Stimulated activated CD8-positive, alpha-beta memory T cell treated with anti-CD3 and anti-CD28 coated beads, Interleukin-2, amount 100 ng/mL, for 48 hours (primary cell): ENCODE measurements at places on chromosomes 3 and 15.

- DNase-seq = no peak
These were observed 236.9 kb downstream of the DTWD1 start for GRCh38 chr15:49857496-49858475.

DNA sequence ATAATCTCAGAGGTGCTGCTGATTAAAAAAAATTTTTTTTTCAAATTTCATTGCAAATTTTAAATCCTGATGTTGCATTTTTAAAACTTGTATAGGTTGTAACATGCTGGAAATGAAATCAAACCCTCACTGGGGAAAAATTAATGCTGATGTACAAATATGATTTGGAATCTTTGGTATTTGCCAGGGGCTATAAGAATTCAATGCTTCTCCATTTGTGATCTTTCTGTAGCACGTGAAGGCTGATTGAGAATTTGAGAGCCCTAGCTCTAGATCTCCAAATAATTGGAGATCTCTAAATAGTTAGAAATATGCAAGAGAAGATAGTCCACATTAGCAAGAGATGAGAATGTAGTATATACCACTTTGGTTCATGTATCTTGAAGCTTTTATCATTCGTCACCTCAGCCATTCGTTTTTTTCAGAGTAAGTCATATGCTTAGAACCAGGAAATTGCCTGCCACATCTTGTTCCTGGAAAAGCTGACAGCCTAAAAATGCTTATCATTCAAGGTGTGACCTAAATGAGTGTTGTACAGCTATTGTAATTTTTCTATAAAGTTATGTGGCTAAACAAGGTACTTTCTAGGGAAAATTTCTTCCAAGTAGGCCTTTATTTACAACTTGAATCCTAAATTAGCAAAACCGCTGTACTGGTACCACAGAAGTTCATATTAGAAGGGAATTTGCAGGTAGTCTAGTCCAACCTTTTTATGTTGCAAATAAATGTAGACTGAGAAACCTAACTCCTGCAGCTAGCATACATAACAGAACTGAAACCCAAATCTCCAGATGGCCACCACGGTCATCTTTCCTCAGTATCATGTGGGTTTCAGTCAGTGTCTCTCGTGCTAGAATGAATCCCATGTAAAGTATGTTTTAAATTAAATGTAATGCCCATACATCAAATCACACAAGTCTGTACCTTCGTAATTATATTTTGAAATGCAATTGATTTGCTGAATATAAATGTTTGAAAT lies 48.5 kb downstream of the FNDC3B start:
- no peak for DNase-seq

DNA sequence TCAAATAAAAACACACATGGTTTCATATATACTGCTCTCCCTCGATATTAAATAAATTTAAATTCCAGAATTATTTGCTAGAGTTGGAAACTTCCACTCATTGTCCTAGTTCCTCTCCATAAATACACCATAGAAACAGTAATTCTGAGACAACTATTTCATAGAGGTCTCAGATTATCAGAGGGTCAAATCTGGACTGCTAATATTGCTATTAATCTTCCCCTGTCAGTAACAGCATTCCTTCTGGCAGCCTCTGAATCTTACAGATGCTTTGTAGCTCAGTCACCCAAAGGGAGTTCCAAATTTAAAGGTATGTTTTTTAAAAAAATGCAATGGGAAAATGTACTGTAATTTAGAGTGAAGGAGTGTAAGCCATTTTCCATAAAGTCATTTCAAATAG lies 428.8 kb downstream of the PYDC2 start:
- no peak for DNase-seq

DNA sequence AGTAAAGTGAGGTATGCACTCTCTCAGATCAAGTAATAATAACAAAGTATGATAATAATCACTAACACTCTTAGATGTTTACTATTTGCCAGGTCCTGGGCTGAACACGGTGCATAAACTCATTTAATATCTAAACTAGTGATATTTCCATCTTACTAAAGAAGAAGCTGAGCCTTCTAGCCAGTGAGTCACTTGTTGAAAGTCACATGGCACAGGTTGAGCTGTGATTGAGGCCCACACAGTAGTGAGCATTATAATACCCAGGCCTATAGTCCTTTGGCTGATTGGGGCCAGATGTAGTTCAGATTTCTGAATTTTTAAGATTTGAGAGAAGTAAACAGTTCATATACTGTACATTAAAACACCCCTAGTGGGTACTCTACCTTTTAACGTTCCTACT lies 93.2 kb upstream of the CCDC80 start:
- no peak for DNase-seq

DNA sequence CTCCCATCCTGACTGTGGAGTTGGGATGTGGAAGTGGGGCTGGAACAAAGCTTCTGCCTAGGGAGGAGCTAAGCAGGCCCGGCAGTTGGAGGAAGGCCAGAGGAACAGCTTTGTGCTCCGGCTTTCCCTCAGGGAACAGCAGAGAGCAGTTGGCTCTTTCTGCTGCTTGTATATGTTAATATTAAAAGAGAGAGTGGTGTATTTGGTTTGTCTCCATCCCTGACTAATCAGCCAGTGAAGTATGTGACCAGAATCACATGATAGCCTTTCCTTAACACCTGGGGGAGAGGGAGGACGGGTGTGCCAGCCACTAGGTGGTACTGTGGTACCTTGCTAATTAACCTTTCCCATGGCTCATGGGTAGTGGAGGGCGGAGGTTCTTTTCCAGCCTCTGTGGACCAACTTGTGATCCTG lies 10.0 kb downstream of the EIF2B5 start:
- no peak for DNase-seq

DNA sequence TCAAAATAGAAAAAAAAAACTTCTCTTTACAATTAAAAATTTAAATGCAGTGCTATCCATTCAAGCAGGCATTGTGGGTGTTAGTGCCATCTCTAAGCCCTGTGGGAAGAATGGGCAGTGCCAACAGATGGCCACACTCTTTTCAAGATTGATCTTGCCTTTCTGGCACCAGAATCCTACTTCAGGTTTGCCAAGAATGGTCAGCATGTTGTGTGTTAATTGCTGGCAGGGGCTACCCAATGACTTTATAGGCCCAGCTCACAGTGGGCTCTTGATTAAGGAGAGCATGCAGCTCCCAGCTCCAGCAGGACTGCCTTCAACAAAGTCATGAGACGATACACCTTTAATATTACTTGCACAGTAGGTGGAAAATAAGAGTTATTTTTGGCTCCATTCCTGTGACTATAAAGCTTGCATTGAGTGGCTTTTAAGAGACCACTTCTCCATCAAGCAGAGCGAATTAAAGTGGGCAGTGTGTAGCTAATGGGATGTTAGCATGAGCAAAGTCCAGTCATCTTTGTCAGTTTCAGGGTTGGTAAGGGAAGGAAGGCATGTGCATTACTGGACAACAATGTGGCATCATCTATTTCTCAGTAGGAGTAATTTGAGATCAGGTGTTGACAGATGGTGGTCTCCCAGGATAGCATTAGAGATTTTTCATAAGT lies 476.8 kb downstream of the C3orf38 start:
- DNase-seq = no peak

- DNase-seq = no peak
These were observed 1.9 kb downstream of the SPINT1 start for GRCh38 chr15:40845511-40846284.

DNA sequence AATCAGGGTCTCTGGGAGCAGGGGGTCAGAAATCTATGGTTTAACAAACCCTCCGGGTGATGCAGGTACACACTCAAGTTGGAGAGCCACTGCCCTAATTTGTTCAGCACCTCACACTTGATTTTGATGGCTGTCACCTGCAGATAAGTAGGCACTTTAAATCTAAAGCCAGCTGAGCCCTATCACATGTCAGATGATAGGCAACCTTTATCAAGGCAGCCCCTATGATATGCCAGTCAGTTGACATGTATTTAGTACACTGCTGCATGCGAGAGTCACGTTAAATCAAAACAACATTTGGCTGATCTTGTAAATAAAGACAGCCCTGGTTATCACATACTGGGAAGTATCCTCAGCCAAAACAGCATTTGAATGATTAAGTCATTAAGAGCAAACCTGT lies 104.4 kb upstream of the MCTP2 start:
- no peak for DNase-seq

DNA sequence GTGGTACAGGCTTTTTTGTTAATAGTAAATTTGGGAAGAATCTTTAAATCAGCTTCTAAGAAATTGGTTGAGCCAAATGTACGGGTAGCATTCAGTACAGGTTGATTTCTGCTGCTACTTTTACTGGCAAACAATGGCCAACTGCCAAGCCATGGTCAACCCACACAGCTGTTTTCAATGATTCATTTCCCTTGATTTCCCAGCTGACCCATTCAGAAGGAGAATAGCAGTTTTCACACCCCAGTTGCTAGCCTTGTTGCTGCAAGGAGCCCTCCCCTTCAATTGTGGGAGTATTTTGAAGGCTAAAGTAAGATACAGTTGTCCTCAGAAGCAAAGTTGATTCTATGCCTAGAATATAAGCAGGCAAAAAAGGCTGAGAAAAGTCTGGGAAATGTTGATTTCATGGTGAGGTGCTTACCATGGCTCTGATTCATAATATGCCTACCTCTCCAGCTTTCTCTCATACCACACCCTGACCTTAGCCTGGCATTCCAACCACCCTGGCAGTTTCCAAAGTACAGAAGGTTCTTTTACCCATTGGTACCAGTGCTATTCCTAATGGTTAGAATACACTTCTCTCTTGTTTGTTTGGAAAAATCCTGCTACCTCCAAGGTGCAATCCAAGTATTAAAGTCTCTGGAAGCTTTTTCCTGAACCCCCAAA lies 320.3 kb upstream of the TGFBR2 start:
- DNase-seq = peak; percentile 3

- no peak for DNase-seq
These were observed 65.3 kb upstream of the FLNB start for GRCh38 chr3:57942872-57943283.

- no peak for DNase-seq
These were observed 22.2 kb downstream of the P2RY1 start for GRCh38 chr3:152857082-152857481.

- DNase-seq = no peak
These were observed 2.1 kb upstream of the FBXL22 start for GRCh38 chr15:63595065-63595464.

- no peak for DNase-seq
These were observed 60.5 kb upstream of the MME start for GRCh38 chr3:155019575-155019974.

GRCh38 chr3:134652409-134652831 lies 1.6 kb upstream of the KY start:
- DNase-seq = no peak

- DNase-seq = no peak
These were observed 109.4 kb upstream of the ATP11B start for GRCh38 chr3:182683858-182684257.

- no peak for DNase-seq
These were observed 53.9 kb upstream of the DAZL start for GRCh38 chr3:16658925-16659793.

DNA sequence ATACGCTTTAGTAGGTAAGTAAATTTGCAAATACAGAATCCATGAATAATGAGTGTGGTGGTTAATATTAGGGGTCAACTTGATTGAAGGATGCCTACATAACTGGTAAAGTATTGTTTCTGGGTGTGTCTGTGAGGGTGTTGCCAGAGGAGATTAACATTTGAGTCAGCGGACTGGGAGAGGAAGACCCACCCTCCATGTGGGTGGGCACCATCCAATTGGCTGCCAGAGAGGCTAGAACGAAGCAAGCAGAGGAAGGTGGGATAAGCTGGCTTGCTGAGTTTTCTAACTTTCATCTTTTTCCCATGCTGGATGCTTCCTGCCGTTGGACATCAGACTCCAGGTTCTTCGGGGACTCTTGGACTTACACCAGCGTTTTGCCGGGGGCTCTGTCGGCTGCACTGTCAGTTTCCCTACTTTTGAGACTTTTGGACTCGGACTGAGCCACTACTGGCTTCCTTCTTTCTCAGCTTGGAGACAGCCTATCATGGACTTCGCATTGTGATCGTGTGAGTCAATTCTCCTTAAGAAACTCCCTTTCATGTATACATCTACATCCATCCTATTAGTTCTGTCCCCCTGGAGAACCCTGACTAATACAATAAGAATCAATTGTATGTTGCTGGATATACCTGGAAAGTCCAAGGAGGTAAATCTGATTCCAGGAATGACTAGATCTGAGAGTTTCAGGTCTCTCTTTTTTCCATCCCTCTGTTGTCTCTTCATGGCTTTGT lies 25.8 kb upstream of the NEDD4 start:
- DNase-seq = no peak

DNA sequence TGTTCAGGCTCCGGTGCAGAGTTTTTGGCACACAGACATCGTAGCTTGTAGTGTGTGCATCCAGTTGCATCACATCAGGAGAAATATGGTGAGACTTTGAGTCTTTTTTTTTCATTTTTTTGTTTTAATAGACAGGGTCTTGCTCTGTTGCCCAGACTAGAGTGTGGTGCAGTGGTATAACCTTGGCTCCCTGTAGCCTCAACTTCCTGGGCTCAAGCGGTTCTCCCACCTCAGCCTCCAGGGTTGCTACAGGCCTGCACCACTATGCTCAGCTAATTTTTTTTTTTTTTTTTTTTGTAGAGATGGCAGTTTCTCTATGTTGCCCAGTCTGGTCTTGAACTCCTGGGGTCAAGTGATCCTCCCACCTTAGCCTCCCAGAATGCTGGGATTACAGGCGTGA lies 51.1 kb upstream of the TEX264 start:
- DNase-seq = no peak

DNA sequence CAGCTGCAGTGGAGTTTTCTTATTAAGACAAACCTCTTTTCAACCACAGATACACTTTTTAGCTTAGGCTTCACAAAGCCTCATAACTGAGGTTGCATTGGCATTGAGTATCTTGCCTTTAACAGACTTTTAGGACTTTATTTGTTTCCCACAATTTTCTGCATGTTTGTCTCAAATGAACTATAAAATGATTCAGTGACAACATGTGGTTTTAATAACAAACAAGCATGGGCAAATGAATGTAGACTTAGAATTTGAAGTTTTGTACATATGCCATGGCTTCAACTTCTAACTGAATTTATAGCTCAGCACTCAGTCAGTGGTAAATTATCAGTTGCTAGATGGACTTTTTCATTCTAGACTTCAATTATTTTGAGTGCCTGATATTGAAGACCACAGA lies 101.6 kb downstream of the SLC25A26 start:
- DNase-seq = no peak

- no peak for DNase-seq
These were observed 129.8 kb downstream of the MEIS2 start for GRCh38 chr15:36970522-36970921.

DNA sequence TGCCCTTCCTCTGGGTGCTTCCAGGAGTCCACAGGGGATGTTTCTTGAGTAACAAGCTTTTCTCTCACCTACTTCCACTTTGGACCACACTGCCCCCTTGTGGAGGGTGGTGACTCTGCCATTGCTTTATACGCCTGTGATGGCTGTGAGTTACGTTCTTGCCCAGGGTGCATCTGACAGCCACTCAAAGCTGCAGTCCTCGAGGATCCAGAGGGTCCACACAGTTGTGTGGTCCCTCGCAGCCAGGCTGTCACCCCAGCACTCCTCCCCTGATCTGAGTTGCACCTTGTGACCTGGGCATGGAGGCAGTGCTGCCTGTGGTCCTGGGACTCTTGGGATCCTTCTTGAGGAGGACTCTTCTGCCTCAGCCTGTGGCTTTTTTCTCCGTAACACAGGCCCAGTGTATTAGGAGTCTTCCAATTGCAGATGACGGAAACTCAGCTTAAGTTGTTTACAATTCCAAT lies 23.4 kb downstream of the FOXL2 start:
- peak; percentile 69 for DNase-seq
